Inflammatory macrophage treated with lipopolysaccharide for 1 hour (primary cell): ENCODE measurements at places on chromosomes 11 and 22.
A peak's percentile ranks its signal among the peaks of the same experiment; 100 is the strongest.

DNA sequence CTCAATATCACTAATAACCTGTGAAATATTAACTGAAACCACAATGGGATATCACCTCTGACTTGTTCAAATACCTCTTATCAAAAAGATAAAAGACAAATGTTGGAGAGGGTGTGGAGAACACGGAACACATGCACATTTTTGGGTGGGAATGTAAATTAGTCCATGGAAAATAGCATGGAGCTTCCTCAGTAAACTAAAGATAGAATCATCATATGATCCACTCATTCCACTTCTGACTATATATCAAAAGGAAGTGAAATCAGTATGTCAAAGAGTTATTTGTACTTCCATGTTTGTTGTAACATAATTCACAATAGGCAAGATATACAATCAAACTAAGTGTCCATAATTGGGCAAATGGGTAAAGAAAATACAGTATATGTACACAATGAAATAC, 57.4 kb downstream of the TYR start:
- no peak for DNase-seq

- DNase-seq, result no peak
Observed at GRCh38 chr11:96019810-96020747, 96.2 kb upstream of the MTMR2 start.

GRCh38 chr22:43928468-43928867, 4.9 kb downstream of the PNPLA3 start:
- DNase-seq, result peak; percentile 97

DNA sequence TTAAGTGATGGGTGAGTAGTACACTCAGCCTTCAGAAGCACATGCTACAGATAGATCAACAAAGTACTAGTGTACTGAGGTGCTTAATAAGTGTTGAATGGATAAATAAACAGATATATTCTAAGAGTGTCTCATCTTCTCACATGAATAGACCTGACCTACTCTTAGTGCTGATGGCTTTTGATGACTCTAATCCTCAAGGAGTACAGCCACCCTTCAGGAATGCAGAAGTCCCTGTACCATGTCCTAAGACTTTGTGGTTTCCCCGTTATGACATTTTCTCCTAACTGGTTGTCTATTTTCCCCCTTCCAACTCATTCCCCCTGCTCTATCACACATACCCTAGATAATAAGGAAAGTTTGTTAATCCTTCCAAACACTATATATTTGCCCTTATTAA, 61.6 kb downstream of the C11orf65 start:
- DNase-seq, result no peak

GRCh38 chr11:18736590-18737148, 10.7 kb upstream of the IGSF22 start:
- DNase-seq, result no peak

- no peak for DNase-seq
Observed at GRCh38 chr11:78015878-78016277, 7.2 kb downstream of the KCTD14 start.

DNA sequence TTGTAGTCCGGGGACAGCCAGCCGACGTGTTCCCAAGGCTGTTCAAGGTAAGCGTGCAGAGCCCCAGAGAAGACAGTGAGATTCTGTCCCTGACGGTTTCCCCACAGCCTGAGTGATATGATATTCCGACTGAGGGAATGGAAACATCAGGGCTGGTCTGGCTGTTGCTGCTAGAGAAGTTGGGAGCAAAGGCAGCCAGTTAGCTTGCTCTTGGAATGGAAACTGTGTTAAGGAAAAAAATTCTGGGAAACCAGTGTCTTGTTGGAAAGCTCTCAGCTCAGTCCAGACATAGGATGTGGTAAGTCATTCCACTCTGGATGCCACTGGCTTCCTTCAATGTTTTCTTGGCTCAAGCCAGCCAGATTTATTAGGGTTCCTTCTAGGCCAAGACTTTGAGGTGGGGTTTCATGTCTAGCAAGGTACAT, 8.8 kb downstream of the CRY2 start:
- DNase-seq, result no peak

GRCh38 chr22:21951931-21952465, 650 bp downstream of the PPM1F start:
- DNase-seq, result no peak

DNA sequence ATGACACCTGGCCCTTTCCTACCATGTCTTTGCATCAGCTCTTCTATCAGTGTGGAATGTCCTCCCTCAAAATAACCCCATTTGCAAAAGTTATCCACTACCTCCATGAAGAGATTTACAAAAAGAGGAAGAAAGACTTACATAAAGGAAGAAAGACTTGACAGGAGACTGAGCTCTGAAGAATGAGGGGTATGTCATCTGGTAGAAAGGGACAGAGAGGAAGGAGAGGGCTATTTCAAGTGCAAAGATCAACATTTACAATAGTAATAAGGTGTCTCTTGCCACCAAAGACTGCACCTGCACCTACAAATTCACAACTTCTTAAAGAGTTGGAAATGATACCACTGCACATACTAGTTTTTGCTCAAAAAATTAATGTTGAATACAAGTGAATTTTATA, 18.2 kb downstream of the PAK1 start:
- no peak for DNase-seq

DNA sequence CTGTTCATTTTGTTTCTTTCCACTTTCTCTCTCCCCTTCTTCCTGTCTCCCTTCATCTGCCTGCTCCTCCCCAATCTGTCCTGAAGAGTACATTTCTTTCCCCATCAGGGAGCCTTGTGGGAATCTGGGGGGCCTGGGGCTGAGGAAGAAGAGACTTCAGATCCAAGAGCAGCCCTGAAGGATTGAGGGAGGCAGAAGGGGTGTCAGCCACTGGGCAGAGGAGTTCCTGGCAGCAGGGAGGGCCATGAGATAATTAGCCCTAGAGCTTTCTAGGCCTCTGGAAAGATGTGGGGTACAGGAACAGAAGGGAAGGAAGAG, 24.4 kb upstream of the OAF start:
- no peak for DNase-seq

DNA sequence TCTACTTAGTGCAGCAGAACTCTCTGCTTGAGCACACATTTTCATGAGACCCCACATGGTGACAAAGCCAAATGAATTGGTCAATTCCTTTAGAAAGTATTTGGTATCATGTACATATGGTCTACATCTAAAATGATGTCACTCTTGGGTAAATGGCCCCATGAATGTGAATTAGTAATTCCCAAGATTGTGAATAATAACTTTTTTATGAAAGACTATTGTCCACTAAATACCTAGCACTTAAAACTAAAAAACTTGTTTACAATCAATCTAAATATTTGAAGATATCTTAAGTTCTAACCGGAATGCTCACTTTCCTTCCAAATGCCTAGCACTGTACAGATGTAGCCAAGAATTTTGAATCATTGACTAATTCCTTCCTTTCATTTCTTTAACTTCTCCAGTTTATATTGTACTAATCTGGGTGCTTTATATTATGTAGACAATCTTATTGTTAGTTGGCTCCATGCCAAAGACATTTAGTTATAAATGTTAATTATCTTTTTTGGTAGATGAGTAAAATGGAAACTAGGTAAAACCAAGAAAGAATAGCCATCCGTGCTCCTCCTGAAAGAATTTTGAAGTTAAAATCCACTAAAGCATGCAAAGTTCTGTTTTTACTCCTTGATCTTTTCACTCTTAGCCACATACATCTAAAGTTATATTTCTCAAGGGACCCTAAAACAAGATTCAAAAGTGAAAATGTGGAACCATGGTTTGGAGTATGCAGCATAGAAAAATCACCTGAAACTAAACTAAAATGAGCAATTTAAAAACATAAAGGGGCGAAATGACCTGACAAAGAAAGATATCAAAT, 145.0 kb upstream of the ARHGAP20 start:
- no peak for DNase-seq

DNA sequence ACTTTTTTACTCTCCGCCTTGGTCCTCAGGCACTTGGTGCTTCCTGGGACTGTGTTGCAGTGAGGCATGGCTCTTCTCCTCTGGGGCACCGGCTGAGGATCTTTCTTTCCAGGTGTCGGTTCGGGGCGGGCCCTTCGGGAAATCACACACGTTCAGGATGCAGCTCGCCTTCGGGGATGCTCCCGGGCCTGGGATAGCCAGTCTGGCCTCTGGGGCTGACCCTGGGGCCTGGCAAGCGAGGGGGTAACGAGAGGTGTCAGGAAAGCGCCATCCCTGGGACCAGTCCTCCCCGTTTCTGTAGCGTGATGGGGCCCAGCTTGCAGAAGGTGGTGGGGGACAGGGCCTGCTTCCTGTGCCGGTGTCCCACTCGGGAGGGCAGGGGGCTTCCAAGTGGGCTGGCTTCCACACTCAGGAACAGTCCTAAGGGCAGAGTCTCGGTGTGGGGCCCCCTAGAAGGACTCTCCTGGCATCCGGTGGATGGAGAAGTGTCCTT, 53.6 kb downstream of the LRP5 start:
- DNase-seq, result no peak

GRCh38 chr11:30902929-30903328, 316.8 kb upstream of the MPPED2 start:
- no peak for DNase-seq

- DNase-seq, result peak; percentile 38
Observed at GRCh38 chr11:76664578-76665061, 5.9 kb downstream of the LRRC32 start.

DNA sequence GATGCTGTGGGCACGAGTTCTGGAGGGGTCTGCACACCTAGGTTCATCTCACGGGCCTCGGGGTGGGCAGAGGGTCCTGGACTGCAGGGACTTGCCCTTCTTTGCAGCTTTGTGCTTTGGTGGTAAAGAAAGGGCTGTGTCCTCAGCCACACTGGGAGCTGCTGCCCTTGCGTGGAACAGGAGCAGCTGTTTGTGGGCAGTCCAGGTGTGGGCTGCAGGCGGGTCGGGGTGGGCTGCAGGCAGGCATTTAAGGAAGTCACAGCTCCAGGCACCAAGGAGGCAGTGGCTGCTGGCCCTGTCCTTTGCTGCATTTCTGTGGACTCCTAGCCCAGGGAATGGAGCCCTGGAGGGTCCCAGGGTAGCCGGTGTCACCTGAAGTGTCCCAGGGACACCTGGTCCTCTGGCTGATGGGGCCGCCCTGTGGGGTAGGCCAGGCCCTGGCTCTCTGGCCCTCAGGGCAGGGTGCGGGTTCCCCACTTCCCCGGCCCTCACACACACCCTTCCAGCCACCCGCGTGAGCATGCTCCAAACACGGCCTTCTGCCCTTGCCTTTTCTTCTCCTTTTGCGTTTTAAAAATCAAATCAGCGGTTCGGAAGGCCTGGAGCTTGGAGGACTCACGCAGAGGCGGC, 1240.3 kb downstream of the BRD1 start:
- no peak for DNase-seq

- no peak for DNase-seq
Observed at GRCh38 chr11:122843281-122844141, 5.2 kb downstream of the CRTAM start.

- no peak for DNase-seq
Observed at GRCh38 chr22:28094771-28095170, 175.7 kb upstream of the PITPNB start.

DNA sequence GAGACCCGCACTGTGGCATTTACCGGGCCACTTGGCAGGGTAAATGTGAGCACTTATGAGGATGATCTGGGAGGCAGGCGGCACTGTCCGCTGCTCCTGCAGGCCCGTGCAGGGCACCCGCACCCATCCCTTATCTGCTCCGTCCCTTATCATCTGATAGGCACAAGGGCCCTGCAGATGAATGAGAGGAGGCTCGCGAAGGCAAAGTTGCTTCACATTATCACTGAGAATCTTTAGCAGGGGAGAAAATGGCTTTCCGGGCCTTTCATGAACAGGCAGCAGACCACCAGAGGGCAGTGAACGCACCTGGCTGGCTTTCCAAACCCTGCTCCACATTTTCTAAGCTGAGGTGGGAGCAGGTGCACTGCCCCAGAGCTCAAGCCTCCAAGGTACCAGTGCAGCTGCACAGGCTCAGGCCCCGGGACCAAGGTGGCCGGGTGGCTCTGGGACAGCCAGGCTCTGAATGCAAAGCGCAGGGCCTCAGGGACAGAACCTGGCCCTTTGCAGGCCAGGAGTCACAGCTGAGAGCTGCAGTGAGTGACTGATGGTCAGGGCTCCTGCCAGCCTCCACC, 165.6 kb downstream of the SHANK2 start:
- no peak for DNase-seq

DNA sequence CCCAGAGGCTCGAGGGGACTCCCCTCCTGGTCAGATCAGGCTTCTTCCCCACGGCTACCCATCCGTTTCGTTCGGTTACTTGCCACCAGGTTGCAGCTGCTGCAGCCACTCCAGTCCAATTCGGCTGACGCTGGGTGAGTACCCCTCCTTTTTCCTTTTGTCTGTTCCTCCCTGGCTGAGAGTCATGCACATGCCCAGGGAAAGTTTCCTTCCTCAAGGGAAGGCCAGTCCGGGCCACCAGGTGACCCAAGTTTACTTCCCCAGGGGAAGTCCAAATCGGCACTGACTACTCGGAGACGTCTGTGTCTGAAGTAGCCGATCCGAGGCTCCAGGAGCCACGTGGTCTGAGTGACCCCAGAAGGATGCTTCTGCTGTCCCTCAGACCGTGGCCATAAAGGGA, 13.2 kb upstream of the OR56A3 start:
- DNase-seq, result no peak

DNA sequence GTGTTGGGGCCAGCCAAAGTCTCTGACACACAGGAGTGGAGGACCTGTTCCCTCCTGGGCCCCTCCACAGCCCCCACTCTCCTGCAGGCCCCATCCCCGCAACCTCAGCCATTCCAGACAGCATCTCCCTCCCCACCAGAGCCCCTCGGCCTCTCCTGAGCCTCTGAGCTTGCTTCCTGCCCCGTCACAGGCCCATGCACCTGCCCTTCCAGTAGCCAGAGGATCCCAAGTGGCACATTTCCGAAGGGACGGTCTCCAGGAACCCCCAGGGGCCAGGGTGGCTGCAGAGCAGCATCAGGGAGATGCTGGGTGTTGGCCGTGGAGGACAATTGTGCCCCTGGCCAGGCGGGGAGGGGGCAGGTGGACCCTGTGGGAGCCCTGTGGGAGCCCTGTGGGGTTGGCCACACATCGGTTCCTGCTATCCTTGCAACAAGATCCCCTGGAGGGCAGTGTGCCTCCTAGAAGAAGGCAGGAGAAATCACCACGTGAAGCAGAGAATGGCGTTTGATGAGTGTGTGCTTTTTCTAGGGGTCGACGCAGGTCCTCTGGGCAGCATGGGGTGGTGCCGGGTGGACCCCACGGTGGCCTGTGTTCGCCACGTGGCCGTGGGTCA, 45.3 kb upstream of the PPARA start:
- DNase-seq, result no peak

- DNase-seq, result peak; percentile 23
Observed at GRCh38 chr11:19951558-19952115, 208.6 kb downstream of the DBX1 start.
